ENCODE measurements at places on chromosomes 13 and 19.

DNA sequence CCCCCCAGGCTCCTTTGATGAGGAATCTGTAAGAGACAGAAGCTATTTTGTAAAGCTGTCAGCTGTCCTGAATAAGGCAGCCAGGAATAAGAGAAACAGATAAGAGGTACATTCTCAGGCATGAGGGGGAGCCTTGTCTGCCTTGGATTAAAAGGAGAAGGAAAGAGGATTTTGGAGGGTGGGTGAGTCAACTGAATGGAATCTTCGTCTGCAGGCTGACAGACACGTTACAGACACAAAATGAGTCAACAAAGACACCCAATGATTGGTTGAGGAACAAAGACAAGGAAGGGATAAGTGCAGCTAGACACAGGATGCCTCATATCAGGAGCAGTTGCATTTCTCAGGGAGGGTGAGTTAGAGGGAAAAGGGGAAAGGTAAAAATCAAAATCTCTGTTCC is 162.5 kb downstream of the OLFM4 start:
- peak; percentile 39 for DNase-seq

- DNase-seq, result no peak
Observed at GRCh38 chr13:73366241-73366640, 307.4 kb downstream of the KLF5 start.

GRCh38 chr13:29676941-29677452 is 81.5 kb upstream of the SLC7A1 start:
- DNase-seq, result no peak

- no peak for DNase-seq
Observed at GRCh38 chr19:15196360-15197005, 4.3 kb downstream of the NOTCH3 start.

DNA sequence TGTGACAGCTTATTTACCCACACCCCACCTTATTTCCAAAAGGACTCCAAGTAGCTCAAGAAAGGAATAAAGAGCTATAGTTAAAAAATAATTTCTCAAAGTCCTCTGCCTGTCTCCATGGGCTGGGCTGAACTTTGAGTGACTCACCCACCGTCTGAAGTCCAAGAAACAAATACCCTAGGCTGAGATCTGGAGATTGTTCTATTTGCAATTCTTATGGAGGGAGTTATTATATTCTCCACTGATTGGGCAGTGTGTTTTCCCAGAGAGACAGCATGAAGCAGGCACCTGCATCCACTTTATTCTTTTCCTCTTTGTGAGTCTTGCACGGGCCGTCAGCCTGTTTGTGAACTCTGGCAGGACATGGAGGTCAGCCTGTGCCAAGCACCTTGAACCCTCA is 63.2 kb downstream of the SHISA2 start:
- DNase-seq, result no peak

- no peak for DNase-seq
Observed at GRCh38 chr19:10815969-10816644, 19.9 kb downstream of the TMED1 start.

- DNase-seq, result no peak
Observed at GRCh38 chr19:47469363-47469700, 2.4 kb downstream of the SLC8A2 start.

GRCh38 chr19:4210166-4210731 is 19.1 kb upstream of the EBI3 start:
- DNase-seq, result no peak

DNA sequence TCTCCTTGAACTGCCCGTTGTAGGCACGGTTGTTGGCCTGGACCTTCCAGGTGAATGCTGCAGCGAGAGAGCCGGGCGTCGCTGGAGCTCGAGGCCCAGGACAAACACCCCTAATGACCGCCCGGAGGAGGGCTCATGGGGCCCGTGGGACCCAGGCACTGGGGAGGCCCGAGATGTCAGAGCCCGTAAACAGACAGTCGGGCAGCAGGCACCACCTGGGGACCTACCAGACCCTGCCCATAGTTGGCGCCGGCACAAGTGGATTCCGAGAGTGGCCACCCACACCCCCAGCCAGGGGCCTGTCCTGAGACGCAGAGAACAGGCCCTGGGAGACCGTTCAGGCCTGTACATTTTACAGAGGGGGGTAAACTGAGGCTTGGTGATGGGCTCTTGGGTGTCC is 2.4 kb downstream of the ATP8B3 start:
- peak; percentile 49 for DNase-seq

- DNase-seq, result no peak
Observed at GRCh38 chr19:31600731-31601295, 251.6 kb upstream of the TSHZ3 start.

DNA sequence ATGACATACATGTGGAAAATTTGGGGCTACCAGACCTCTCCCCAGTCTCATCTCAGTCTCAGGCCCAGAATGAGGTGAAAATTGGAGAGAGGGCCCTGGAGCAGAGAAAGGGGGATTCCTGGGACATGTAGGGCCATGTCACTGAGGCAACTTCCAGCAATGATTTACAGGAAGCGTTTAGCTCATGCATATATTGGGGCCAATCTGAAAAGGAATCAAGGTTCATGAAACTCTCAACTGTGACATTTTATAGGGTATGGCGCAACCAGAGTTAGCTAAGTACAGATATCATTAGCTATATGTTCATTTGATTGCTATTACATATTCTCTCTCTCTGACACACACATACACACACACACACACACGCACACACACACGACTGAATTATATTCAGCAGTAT is 86.3 kb downstream of the RNASEH2B start:
- DNase-seq, result no peak

- DNase-seq, result no peak
Observed at GRCh38 chr19:15517778-15518177, 9.5 kb downstream of the CYP4F22 start.

GRCh38 chr19:4987256-4987655 is 18.3 kb downstream of the KDM4B start:
- DNase-seq, result no peak
